ENCODE measurements at places on chromosomes 3 and 15. TPM values are rescaled to one million over a fixed set of nuclear protein-coding genes. Genes with fewer than 3 reads are reported as not detected.

Gene PLA2G4E
- not detected for total RNA-seq

Gene ANKRD63
- total RNA-seq: not detected

Gene PTH1R
- not detected for total RNA-seq

Gene NR1I2
- 0.35 TPM for total RNA-seq

Gene CYP8B1
- not detected for total RNA-seq

Gene IVD
- total RNA-seq: 87.2 TPM

Gene ATP6V1A
- 30.0 TPM for total RNA-seq

Gene SNURF
- 14.8 TPM for total RNA-seq

Gene LRRC49
- total RNA-seq: not detected

Gene REC114
- not detected for total RNA-seq

Gene SRGAP3
- 3.2 TPM for total RNA-seq

Gene PLSCR1
- total RNA-seq: 257 TPM

Gene WDR72
- not detected for total RNA-seq

Gene PLA1A
- total RNA-seq: 0.68 TPM

DNA sequence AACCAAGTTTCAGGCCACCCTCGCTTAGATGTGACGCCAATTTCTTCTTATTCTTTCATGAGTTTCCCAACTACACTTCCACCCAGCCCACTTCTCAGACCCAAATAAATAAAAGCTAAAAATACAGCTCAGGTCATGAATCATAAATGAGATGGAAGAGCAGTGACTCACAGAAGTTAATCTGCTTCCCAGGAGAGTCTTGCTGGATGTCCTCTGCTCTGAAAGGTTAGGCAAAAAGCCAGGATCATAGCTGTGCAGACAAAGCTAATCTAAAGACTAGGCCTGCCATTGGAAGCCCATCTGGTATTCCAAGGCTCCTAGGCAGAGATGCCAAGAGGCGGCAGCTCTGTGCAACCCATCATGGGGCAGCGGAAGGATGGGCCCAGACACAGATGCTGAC lies 24.1 kb downstream of the SHC4 start:
- no peak for DNase-seq
- peaks cover 26% of the 10 kb centered on the region for H3K36me3 ChIP-seq
- H3K4me3 ChIP-seq: no peak overlapping the region
- H3K4me1 ChIP-seq: peaks cover 35% of the 10 kb centered on the region
- H3K27ac ChIP-seq: peak overlapping the region; percentile 41

GRCh38 chr15:56812221-56812620 lies 78.9 kb upstream of the ZNF280D start:
- H3K36me3 ChIP-seq: peaks cover 14% of the 10 kb centered on the region
- no peaks in the 10 kb centered on the region for H3K27me3 ChIP-seq
- peaks cover 4% of the 10 kb centered on the region for H3K4me1 ChIP-seq
- no peak overlapping the region for H3K27ac ChIP-seq

DNA sequence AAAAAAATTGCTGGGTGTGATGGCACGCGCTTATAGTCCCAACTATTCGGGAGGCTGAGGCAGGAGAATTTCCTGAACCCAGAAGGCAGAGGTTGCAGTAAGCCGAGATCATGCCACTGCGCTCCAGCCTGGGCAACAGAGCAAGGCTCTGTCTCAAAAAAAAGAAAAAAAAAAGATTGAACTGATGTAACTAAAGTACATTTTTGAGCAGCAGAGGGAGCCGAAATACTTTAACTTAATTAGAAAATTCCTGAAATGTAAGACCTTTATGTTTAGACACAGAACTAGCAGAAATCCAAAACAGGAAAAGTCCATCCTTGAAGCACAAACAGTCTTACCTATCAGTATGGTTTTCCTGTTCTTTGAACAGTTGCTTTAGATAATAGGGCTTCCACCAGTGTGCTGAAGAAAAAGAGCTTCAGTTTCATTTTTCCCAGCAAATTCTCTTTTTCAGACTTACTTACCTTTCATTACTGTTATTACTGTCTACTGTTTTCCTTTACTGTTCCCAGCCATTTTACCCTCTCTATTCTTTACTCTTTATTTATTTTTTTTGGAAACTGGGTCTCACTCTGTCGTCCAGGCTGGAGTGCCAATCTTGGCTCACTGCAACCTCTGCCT lies 33.4 kb upstream of the ZNF609 start:
- H3K4me3 ChIP-seq: no peak overlapping the region
- peaks cover 29% of the 10 kb centered on the region for H3K4me1 ChIP-seq
- no peak for DNase-seq
- peaks cover 28% of the 10 kb centered on the region for H3K36me3 ChIP-seq

- H3K36me3 ChIP-seq: no peaks in the 10 kb centered on the region
- H3K27ac ChIP-seq: no peak overlapping the region
- DNase-seq: no peak
- H3K4me1 ChIP-seq: no peaks in the 10 kb centered on the region
- H3K4me3 ChIP-seq: no peak overlapping the region
- H3K27me3 ChIP-seq: peaks cover 4% of the 10 kb centered on the region
These were observed 66.8 kb downstream of the GREM1 start for GRCh38 chr15:32784581-32784980.

GRCh38 chr3:170703121-170703588 lies 117.3 kb upstream of the SLC7A14 start:
- no peak overlapping the region for H3K27ac ChIP-seq
- no peaks in the 10 kb centered on the region for H3K36me3 ChIP-seq
- no peak overlapping the region for H3K4me3 ChIP-seq
- H3K27me3 ChIP-seq: peaks cover 2% of the 10 kb centered on the region
- no peaks in the 10 kb centered on the region for H3K4me1 ChIP-seq

DNA sequence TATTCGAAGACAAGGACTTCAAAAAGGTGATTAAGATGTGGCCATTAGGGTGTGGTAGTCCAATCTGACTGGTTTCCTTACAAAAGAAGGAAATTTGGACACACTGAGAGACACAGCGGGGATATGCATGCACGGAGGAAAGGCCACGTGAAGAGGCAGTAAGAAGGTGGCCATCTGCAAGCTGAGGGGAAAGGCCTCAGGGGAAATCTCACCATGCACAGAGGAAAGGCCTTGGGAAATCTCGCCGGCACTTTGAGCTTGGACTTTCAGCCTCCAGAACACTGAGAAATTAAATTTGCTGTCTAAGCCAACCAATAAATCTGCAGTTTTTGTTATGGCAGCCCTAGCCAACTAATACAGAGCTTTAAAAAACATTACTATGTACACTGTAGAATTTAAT lies 78.8 kb downstream of the DLG1 start:
- no peaks in the 10 kb centered on the region for H3K27me3 ChIP-seq
- H3K4me3 ChIP-seq: no peak overlapping the region
- DNase-seq: no peak

GRCh38 chr3:126344380-126345041 lies 12.7 kb downstream of the KLF15 start:
- no peak for DNase-seq
- no peak overlapping the region for H3K27ac ChIP-seq
- no peaks in the 10 kb centered on the region for H3K4me1 ChIP-seq

DNA sequence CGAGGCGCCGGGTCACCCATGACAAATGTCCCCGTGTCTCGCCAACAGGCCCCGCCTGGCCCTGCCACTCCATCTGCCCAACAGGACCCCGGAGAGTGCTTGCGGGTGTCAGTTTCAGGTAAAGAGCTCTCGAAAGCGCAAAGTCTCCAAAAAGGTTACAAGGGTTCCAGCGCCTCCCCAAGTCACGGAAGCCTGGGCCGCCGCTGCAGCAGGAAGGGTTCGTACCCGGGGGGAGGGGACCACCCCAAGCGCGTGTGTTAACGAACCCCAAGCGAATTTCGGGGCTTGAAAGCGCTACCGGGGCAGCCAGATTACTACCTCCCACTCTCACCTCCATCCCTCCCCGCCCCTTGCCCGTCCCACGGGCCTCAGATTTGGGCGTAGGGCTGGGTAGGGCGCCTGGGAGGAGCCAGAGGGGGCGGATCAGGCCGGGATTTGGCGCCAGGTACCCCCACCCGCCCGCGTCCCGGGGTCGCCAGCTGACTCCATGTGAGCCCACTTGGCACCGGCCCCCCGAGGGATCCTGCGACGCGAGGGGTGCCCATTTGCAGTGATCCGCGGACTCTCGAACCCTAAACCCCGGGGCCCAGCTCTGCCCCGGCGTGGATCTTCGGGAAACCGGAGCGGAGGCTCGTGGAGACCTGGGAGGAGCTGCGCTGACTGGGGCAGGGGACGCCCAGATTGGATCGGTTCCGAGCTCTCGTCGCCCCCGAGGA lies 85.9 kb downstream of the NR2F2 start:
- no peak overlapping the region for H3K27ac ChIP-seq
- H3K36me3 ChIP-seq: no peaks in the 10 kb centered on the region
- H3K4me3 ChIP-seq: no peak overlapping the region
- no peak for DNase-seq
- H3K27me3 ChIP-seq: peaks cover 84% of the 10 kb centered on the region
- no peaks in the 10 kb centered on the region for H3K4me1 ChIP-seq

DNA sequence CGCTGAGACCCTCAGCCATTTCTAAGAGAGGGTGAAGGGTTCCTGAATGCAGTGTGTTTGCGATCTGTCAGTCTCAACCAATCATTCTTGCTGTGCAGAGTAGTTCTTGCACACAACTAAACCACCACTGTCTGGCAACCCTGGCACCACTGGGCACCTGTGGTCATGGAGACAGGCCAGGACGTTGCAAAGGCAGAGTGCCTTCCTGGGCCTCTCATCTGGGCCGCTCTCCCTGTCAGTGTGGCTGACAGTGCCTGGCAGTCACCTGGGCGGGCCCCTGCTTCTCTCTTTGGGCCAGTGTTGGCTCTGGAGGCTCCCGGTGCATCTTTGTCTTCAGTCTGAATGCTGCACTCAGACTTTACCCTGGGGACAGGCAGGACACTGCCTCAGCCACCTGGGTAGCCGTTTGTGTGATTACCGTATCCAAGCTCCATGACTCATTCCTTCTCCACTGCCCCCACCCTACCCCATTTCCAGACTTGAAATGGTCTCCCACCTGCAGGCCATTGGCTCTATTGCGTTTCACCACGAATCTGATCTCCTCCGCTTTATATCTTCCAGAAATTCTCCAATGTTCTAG lies 104.6 kb upstream of the KLF13 start:
- peaks cover 3% of the 10 kb centered on the region for H3K27me3 ChIP-seq
- no peak overlapping the region for H3K4me3 ChIP-seq
- DNase-seq: no peak
- no peaks in the 10 kb centered on the region for H3K36me3 ChIP-seq
- peaks cover 24% of the 10 kb centered on the region for H3K4me1 ChIP-seq

- H3K4me1 ChIP-seq: peaks cover 12% of the 10 kb centered on the region
- H3K36me3 ChIP-seq: no peaks in the 10 kb centered on the region
- H3K27ac ChIP-seq: no peak overlapping the region
- DNase-seq: no peak
- peaks cover 39% of the 10 kb centered on the region for H3K27me3 ChIP-seq
These were observed 21.3 kb downstream of the SLC12A8 start for GRCh38 chr3:125191256-125191655.

GRCh38 chr15:101178479-101178878 lies 73.4 kb downstream of the CHSY1 start:
- no peak for DNase-seq
- no peaks in the 10 kb centered on the region for H3K27me3 ChIP-seq
- H3K36me3 ChIP-seq: peaks cover 67% of the 10 kb centered on the region
- peaks cover 49% of the 10 kb centered on the region for H3K4me1 ChIP-seq
- no peak overlapping the region for H3K27ac ChIP-seq
- H3K4me3 ChIP-seq: no peak overlapping the region

- H3K4me1 ChIP-seq: peaks cover 2% of the 10 kb centered on the region
- H3K27me3 ChIP-seq: peaks cover 6% of the 10 kb centered on the region
- H3K36me3 ChIP-seq: no peaks in the 10 kb centered on the region
- no peak for DNase-seq
- no peak overlapping the region for H3K4me3 ChIP-seq
These were observed 30.5 kb upstream of the SPATA12 start for GRCh38 chr3:57029924-57030323.

- H3K27ac ChIP-seq: no peak overlapping the region
- peaks cover 4% of the 10 kb centered on the region for H3K27me3 ChIP-seq
These were observed 194.1 kb upstream of the ZPLD1 start for GRCh38 chr3:102240720-102241119.

DNA sequence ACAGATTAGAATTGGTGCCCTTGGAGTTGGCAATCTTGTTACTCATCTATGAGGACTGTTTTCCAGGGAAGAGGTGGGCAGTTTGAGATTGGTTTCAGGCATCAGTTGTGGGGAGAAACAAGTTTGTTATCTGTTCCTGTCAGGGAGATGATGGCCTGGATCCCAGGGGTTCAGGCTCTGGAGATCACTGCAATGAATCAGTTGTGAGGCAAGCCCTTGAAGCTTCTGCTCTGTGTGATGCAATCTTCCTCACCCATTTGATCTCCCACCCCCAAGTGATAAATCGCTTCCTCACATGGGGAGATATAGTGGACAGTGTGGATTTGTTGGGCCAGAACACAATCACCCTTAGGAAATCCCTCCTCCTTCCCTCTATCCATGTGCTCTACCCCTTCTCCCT lies 276.6 kb upstream of the LRTM1 start:
- H3K36me3 ChIP-seq: no peaks in the 10 kb centered on the region
- no peaks in the 10 kb centered on the region for H3K27me3 ChIP-seq
- H3K27ac ChIP-seq: no peak overlapping the region
- DNase-seq: no peak

- H3K27me3 ChIP-seq: peaks cover 4% of the 10 kb centered on the region
- no peak overlapping the region for H3K4me3 ChIP-seq
- no peak overlapping the region for H3K27ac ChIP-seq
- no peak for DNase-seq
- H3K4me1 ChIP-seq: no peaks in the 10 kb centered on the region
These were observed 6.9 kb downstream of the SLC28A1 start for GRCh38 chr15:84891339-84891738.

GRCh38 chr3:111112913-111113312 lies 41.3 kb downstream of the NECTIN3 start:
- no peak for DNase-seq
- no peaks in the 10 kb centered on the region for H3K4me1 ChIP-seq
- no peaks in the 10 kb centered on the region for H3K27me3 ChIP-seq
- H3K4me3 ChIP-seq: no peak overlapping the region
- no peak overlapping the region for H3K27ac ChIP-seq
- H3K36me3 ChIP-seq: peaks cover 19% of the 10 kb centered on the region

DNA sequence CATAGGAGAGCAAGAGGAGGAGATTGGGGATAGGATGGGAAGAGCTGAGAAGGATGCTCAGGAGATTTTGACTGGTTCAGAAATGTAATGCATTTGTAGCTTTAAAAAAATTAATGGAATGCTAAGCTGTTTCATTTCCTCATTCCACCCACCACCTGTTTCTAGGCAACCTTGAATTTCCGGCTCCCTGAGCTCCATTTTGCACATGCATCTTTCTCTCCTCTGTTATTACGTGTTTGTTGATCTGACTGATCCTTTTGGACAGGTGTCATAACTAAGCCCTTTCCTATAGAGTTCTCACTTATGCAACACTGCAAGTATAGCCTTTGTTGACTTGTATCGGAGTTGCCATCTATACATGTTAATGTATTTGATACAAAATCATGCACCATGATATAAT lies 4.3 kb downstream of the TMPRSS7 start:
- no peak for DNase-seq
- no peak overlapping the region for H3K4me3 ChIP-seq
- H3K4me1 ChIP-seq: no peaks in the 10 kb centered on the region
- H3K27ac ChIP-seq: no peak overlapping the region
- H3K36me3 ChIP-seq: no peaks in the 10 kb centered on the region
- no peaks in the 10 kb centered on the region for H3K27me3 ChIP-seq

All from activated CD8-positive, alpha-beta memory T cell treated with anti-CD3 and anti-CD28 coated beads, Interleukin-2, amount 10 ng/mL, durations not matched to agents 7 days and 5 days (primary cell).